AG10803 (cell line): ENCODE measurements at places on chromosomes 12 and 14.

GRCh38 chr14:64388533-64389285, 556 bp downstream of the MTHFD1 start:
- peak; percentile 40 for DNase-seq

- DNase-seq, result no peak
Observed at GRCh38 chr12:97542666-97543280, 80.2 kb downstream of the RMST start.

DNA sequence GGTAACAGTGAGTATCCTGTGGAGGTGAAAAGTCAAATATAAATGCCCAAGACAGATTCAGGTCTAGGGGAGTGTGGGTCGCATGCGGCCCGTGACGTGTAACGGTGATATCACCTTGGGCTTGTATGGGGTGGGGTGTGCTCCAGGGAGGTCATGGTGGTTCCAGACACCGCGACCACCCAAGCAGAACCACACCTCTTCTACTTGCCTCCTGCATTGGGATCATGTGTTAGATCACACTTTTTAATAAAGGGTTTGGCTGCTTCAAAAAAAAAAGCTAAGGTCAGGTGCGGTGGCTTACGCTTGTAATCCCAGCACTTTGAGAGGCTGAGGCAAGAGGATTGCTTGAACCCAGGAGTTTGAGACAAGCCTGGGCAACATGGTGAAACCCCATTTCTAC, 4.5 kb downstream of the FBLN5 start:
- no peak for DNase-seq

GRCh38 chr14:81453166-81453766, 53.1 kb upstream of the STON2 start:
- DNase-seq, result peak; percentile 53

GRCh38 chr12:124720681-124721500, 142.8 kb downstream of the SCARB1 start:
- DNase-seq, result peak; percentile 85
